ENCODE measurements at places on chromosomes 11 and 22.

GRCh38 chr11:26551186-26551801, 20.8 kb downstream of the MUC15 start:
- no peak for DNase-seq

DNA sequence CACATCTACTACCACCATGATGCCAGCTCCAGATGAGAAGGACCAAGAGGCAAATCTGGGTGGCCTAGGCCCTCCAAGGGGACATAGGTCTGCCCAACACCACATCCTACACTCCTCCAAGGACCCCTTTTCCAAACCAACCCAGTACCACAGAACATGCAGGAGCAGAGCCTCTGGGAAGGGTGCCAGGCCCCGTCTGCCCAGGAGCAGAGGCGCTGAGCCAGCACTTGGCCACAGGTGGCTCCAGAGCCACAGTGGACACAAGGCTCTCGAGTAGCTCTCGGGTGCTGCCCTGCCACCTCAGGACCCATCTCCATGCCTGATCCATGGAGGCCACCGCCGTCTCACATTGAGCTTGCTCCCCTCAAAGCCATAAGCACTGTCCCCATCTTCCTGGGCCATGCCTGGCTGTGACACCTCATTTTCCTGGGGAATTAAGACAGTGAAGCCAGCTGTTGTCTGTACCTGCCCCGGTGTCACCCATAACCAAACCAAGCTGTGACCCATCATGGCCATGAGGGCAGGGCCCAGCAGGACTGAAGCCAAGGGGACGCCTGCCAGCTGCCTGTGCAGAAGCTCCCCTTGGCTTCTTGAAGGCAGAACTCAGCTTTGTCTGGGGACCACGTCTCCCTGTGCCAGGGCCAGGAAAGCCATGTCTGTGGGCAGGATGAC, 7.4 kb downstream of the MOB2 start:
- DNase-seq: no peak

DNA sequence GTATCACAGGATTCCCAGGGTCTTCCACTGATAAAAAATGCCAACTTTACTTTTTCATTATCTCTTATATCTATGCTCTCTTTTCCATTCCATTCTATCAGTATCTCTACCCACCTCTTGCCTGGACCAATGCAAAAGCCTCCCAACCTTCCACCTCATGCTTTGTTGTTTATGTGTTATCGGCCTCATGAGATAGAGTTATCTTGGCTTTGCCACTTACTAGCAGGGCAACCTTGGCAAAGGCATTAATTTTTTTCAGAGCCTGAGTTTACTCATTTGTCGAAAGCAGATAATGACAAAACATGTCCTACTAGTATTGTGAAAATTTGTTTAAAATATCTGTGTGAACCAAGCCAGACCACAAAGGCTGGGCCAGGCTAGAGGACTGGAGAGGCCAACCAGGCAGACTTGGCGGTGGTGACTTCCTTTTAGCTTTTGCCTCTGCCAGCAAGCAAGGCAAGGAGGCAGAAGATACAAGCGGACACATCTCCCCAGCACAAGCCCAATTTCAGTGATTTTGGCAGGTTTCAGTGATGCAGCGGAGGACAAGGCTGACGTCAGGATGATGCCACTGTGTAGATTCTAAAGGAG, 106.9 kb downstream of the ADAMTS15 start:
- no peak for DNase-seq

DNA sequence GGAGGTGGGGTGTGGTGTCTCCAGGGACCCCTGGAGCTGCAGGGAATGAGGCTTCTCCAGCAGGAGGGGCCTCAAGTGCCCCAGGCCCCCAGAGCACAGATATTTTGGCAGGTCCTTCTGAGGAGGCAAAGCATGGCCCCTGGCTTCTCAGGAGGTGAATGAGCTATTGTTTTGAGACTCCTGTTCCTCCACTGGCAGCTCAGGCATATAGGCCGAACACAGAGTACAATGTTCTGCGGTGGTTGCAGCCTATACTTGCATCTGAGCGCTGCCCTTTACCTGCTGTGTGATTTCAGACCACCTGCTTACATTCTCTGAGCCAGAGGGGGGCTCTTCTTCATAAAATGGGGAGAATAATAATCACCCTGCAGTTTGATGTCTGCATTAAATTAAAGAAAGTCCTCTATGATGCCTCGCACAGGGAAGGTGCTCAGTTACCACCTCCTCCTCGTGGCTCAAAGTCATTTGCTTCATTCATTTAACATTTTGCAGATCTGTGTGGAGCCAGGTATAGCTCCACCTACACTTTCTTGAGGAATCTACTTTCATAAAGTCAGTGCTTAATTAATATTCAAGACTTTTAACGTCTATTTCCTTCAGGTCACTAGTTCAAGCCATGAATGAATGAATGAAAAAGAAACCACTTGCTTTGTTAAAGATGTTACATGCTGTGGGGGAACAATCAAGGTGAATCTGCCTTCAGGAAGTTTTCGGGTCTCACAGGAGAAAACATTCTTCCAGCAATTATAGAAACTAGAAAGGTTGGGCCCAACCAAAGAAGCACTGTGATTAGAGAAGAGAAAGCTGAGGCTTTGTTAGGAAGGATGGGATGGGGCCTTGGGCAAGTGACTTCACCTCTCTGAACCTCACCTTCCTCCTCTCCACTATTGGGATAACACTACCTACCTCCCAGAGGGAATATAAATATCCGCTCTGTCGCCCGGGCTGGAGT, 68.4 kb downstream of the ADAMTS15 start:
- DNase-seq: no peak

DNA sequence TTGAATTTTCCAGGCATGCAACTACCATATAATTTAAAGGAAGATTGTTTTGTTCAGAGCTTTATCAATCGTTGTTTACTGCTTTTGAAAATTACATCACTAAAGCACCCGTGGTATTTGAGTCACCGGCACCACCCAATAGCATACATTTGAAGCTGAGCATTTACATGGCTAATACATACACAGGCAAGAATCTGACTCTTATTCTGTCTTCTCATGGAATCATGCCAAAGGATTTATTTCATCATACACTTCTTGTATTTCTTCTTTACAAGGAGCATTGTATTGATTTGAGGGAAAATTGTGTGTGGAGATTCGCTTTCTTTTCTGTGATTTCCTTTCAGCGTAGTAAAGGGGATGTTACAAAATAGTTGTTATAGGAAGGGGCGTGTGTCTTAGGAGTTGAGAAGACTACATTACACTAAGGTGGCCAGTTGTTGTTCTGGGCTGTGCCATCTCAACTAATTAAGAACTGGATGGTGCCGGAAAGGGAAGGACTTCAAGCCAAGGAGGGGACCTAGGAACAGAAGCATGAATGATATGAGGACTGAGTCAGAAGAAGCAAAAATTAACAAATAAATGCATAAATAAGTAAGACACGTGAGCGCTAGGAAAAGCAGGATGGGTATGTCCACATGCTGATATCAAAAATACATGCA, 12.9 kb upstream of the CD3E start:
- no peak for DNase-seq

DNA sequence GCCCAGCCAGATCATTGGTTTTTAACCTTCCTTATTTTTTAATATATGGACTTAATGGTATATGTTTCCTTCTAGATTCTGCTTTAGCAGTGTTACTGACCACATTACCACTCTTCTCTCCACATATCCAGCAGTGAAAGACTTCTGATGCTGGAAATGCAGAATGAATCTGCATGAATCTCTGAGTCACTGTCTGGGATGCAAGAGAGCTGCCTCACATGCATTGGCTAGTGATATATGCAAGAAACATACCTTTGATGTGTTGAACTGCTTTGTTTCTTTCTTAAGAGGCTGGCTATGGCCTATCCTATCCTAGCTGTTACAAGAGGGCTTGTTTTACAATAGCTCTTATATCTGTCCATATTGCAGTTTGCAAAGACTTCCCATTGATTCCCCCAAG, 16.6 kb upstream of the AMPD3 start:
- no peak for DNase-seq

DNA sequence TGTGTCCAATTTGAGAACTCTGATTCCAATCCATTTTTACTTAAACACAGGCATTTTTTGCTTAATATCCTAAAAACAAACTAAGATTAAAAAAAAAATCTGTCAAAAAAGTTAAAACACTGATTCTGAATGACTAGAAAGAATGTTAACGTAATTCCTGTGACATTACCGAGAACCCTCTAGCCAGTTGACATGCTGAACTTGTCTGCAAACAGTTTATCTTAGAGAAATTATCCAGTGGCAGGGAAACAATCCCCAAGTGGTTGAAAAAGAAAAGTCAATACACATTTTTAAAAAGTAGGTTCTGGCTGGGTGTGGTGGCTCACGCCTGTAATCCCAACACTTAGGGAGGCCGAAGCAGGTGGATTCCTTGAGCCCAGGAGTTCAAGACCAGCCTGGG, 11.6 kb downstream of the KMT5B start:
- DNase-seq: no peak

DNA sequence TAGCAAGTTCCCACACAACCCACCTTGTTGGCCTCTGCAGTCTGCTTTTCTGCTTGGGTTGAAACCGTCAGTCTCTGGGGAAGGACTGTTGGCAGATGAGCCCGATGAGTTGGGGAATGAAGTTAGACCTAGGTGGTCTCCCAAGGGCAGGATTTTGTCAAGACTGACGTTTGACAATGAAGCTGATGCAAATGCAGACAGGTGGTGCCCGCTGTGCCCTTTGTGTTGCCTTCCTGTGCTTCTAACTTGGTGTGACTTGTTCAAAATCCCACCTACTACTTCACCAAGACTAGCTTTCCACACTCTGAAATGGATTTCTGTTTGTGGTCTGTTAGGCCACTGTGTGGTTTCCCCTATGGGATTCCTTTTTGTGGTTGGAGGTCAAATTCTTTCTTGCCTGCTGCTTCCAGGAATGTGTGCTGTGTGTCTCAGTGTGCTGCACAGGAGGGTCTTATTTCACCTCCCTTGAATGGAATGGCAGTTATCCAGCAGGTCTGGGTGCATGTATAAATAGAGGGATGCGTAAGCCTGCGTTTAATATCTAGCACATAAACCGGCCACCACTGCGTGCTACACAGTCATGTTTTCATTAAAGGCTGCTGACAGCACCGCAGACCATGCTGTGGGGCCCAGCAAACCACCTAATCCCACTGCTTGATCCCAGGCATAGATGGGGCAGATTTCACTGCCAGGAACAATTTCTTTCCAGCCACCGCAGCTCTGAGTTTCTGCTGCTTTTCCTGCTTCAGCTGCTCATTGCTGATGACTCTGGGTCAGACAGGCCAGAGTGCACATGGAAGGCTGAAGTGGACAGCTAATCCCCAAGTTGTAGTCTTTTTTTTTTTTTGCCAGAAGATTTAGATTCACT, 44.8 kb downstream of the ADAMTS8 start:
- DNase-seq: no peak

- DNase-seq: no peak
Observed at GRCh38 chr22:50576070-50576469, 2.2 kb downstream of the CPT1B start.

GRCh38 chr11:17864478-17864941, 129.9 kb downstream of the KCNC1 start:
- DNase-seq: peak; percentile 7

GRCh38 chr11:116513894-116514293, 258.9 kb downstream of the BUD13 start:
- DNase-seq: no peak

GRCh38 chr22:43734370-43735150, 77.5 kb downstream of the EFCAB6 start:
- no peak for DNase-seq

DNA sequence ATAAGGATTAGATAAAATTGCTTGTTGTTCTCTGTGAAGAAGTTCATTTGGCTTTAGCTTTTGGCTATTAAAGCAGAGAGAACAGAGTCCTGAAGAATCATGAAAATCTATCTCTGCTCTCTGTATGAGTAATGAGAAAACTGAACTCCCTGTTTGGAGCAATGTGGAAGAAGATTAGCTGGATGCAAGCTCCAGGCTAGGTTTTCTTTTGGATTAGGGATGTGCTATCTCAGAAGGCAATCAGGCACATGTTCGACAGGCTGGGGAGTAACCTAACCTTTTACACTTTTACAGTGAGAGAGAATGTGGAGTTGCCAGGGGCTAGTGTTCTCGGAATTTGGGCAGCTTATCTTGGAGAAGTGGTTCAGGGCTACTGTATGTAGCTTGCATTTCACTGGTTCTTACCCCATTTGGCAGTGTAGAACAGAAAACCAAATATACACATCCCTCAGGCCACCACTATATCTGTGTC, 8.5 kb upstream of the SLN start:
- DNase-seq: no peak

GRCh38 chr11:64777449-64778222, 706 bp downstream of the SF1 start:
- peak; percentile 79 for DNase-seq

- DNase-seq: no peak
Observed at GRCh38 chr22:46547883-46548244, 10.4 kb upstream of the CELSR1 start.

GRCh38 chr22:29811377-29811776, 26.7 kb downstream of the ASCC2 start:
- no peak for DNase-seq

DNA sequence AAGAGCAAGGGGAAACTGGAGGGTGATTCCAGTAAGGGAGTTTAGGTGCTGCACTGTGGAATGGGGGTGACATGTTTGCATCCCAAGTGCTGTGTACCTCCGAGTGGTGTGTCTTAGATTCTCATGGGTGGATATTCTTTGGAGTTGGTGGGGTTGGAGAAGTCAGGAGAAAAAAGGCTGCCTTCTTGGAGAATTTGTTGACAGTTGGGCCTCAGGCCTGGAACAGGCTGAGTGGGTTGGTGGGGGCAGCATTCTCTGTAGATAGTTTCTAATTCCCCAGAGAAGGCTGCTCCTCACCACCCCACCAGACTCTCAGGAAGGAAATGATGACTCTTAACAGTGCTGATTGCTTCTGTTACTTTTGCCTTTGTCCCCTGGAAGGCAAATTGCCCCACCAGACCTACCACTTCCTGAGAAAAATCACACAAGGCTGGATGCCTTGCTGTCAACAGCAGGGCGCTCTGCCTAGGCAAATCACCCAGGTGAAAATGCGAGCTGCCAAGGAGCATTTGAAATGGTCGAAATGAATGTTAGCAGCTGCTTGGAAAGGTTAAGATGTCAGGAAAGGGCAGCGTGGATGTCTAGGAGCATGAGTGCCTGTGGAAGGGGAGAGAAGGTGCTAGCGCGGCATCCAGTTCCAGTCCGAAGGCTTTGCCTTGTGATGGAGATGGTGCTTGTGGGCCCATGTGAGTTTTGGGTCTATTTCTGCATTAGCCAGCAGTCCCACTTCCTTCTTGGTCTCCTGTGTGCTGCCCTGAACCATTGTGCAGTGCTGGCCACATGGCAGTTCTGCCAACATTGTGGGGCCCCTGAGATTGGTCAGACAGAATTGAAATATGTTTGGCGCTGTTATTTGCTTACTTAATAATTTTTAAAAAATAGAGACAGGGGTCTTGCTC, 29.7 kb upstream of the SORL1-AS1 start:
- peak; percentile 79 for DNase-seq

- DNase-seq: no peak
Observed at GRCh38 chr11:1733716-1734640, 16.4 kb downstream of the IFITM10 start.
